Glutamatergic neuron (in vitro differentiated cells): ENCODE measurements at places on chromosomes 6 and 20. TPM values are rescaled to one million over a fixed set of nuclear protein-coding genes. Genes with fewer than 3 reads are reported as not detected.

Gene PRSS35
- 26.6 TPM for total RNA-seq

DNA sequence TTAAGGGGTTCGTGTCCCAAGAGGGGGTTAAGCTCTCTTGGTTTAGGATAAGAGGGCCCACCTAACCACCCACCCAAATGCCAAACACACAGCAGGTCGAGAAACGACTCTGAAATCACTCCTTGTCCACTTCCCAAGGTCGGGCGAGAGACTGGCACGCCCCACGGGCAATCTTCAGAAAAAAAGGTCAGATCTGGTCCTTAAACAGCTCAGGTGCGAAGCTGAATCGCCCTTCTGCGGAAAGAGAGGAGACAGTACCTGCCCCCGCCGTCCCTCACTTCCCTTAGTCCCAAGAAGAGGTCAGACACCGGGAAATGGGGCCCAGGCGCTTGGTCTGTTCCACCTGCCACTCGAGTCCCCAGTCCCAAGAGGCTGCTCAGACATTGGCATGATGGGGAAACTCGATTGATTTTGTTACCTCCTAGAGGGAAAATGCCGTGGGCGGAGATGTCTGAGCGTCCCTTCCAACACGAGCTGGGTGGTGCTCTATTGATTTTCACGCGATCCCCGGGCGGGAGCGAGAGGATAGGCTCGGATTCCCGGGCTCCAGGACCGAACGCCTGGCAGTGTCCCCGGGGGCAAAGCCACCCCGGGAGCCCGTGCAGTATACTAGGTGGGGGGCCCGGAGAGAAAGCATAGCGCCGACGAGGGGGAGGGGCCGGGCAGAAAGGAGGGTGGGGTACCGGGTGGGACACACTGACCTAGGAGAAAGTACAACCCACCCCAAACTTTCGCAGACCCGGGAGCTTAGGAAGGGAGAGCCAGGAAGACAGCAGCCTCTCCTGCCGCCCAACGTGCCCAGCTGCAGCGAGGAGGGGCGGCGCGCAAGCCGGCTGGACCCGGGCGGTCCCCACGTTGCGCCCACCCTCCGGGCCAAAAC, 1.1 kb upstream of the SAMD5 start:
- peaks cover 12% of the 10 kb centered on the region for H3K27me3 ChIP-seq
- H3K4me3 ChIP-seq: peak overlapping the region; percentile 88
- H3K36me3 ChIP-seq: no peaks in the 10 kb centered on the region
- H3K4me1 ChIP-seq: peaks cover 5% of the 10 kb centered on the region
- no peak overlapping the region for H3K27ac ChIP-seq

- no peak overlapping the region for H3K4me3 ChIP-seq
- peaks cover 5% of the 10 kb centered on the region for H3K36me3 ChIP-seq
- no peaks in the 10 kb centered on the region for H3K4me1 ChIP-seq
- H3K27ac ChIP-seq: no peak overlapping the region
Measured at GRCh38 chr20:32216179-32217142, 8.8 kb downstream of the POFUT1 start.

- no peak overlapping the region for H3K4me3 ChIP-seq
- H3K27ac ChIP-seq: no peak overlapping the region
- H3K36me3 ChIP-seq: no peaks in the 10 kb centered on the region
- no peaks in the 10 kb centered on the region for H3K4me1 ChIP-seq
- H3K27me3 ChIP-seq: peaks cover 2% of the 10 kb centered on the region
Measured at GRCh38 chr6:11722220-11722619, 56.4 kb downstream of the ADTRP start.

DNA sequence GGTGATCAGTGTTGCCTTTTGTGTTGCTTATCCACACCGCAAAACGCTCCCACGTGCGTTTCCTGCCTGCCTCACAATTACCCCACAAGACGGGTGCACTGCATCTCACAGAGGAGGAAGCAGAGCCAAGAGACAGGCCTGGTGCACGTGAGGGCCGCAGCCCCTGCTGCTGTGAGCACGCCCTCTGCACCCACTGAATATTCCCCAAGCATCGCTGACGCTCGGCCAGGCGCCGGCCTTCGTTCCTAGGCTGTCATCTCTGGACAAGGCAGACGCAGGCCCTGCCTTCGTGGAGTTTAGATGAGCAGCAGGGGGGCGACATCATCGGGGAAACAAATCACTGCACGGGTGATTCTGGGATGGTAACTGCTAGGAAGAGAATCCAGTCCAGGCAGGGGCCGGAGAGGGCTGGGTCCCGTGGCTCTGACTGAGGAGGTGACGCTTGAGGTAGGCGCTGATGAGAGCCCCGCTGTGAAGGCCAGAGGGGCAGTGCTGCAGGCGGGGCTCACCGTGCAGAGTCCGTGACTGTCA, 162.4 kb upstream of the QKI start:
- H3K36me3 ChIP-seq: no peaks in the 10 kb centered on the region
- peaks cover 10% of the 10 kb centered on the region for H3K4me1 ChIP-seq
- DNase-seq: no peak
- no peak overlapping the region for H3K27ac ChIP-seq
- H3K4me3 ChIP-seq: no peak overlapping the region
